ENCODE measurements at places on chromosomes 11 and 22.

GRCh38 chr11:101129203-101129943 is at the start of gene PGR:
Gene PGR, minus strand, starts transcription at chr11:101129813. Its CDS starts 743 bp downstream, at chr11:101129070.
- no peak for DNase-seq

GRCh38 chr11:68840661-68841653 is 759 bp downstream of the CPT1A start:
- no peak for DNase-seq

DNA sequence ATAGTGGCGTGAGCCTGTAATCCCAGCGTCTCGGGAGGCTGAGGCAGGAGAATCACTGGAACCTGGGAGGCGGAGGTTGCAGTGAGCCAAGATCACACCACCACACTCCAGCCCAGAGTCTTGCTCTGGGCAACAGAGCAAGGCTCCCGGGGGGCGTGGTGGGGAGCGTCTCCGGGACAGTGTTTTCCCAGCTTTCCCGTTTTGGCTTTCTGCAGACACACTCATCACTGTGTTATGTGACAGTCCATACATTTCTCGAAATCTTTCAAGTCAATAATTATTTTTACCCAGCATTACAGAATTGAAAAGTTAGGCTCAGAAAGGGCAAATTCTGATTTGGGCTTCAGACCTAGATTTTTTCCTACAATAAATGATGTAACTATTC is 31.7 kb downstream of the NEAT1 start:
- DNase-seq = no peak

- DNase-seq = no peak
Observed at GRCh38 chr11:34911676-34912075, 4.5 kb downstream of the APIP start.

DNA sequence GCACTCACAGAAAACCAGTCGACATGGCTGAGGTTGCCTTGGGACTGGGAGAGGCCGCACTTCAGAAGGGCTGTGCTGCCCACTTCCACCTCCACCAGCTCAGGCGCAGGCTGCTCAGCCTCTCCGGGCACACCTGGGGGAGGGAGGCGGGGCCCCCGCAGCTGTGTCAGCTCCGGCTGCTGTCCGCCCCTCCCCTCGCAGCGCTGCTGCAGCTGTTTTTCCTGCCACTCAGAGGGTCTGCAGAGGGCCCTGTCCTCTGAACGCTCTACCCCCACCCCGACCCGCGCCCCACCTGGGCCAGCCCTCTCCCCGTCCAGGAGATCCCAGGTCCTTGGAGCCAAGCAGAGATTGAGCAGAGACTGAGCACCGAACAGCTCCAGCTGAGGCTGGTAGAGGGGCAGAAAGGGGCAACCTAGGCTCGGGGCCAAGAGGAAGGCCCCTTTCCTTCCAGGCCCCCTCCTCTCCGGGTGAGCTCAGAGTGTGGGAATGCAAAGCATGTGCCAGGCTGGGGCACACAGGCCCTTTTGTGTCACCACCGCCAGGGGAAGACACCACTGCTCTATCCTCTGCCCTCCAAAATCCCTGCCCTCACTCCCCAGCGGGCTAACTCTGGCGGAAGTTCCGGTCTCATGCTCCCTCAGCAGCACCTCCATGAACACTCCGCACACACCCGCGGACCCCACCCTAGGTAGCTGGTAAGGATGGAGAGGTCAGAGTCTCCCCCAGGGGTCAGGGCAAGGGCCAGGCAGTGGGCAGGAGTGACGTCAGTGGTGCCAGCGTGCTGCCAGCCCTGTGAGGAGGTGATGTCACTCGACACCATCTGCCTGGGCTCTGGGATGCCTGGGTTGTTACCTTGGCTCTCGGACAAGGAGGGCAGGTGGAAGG is 1.6 kb downstream of the MCAM start:
- DNase-seq = no peak

GRCh38 chr11:64778223-64778472 is 194 bp downstream of the SF1 start:
- no peak for DNase-seq

GRCh38 chr11:2534134-2534956 is 89.5 kb downstream of the KCNQ1 start:
- DNase-seq = no peak

DNA sequence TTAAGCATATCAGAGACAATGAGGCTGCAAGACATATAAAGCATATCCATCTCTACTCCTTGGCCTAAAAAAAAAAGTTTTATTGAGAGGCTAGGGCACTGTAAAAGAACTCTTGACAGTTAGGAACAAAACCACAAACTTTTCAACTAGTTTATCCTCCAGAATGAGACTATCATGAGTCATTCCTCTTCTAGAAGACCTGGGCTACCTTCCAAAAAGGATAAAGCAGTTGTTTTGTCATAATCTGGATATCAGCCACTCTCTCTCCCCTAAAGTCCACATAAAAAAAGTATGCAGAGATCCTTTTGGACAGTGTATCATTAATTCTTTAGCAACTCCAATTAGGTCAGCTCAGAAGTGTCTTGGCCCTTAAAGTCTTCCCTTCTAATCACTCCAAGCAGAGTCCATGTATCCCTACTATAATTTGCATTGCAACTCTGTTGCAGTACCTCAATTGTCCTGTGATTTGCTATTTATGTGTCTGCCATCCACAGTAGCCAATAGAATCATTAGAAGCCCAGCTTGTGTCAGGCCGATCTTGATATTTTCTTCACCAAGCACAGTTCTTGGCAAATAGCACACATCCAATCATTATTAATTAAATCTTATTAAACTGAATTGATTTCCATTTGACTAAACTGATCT is 10.4 kb downstream of the OR51T1 start:
- DNase-seq = no peak

DNA sequence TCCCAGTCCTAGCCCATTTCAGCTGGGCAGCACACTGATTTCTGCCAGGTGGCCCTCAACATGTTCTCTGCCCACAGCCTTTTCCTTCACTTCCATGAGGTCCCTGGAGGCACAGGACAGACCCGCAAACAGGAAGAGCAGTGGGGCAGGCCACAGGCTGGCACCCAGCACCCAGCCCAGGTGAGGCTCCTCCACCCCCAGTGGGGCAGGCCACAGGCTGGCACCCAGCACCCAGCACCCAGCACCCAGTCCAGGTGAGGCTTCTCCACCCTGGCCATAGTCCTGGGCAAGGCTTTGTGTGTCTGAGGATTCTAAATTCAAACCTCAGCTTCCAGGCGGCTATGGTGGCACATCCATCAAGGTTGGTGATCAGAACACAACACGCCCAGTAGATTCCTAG is 1413.0 kb downstream of the BRD1 start:
- no peak for DNase-seq

GRCh38 chr11:20909995-20910726 is 240.8 kb downstream of the NELL1 start:
- no peak for DNase-seq

- no peak for DNase-seq
Observed at GRCh38 chr22:39182478-39183030, 30.1 kb upstream of the CBX7 start.

DNA sequence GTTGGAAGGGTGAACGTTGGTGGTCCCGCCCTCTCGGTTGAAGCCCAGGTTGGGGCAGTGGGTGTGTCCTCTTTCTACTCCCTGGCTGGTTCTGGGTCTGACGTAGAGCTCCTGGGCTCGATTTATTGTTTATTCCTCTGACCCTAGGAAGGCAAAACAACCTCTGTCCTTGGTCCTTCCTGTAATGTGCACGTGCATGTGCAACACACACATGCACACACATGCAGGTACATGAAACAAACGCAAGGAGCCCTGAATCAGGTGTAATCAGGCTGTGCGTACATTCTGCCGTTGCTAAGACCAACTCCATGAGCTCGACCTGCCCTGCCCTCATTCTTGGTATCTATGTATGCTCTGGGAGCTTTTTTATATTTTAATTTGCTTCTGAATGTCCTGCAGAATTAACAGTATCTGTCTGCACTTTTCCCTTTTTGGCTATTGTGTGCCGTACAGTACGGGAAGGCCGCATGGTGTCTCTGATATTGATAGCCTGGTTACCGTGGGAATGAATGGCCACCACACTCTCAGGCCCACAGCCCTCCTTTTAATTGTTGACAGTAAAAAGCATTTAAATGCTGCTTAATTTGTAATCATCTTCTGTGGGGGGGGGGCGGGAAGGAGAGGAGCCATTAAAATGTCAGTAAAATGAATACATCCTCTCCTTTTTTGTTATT is 66.0 kb upstream of the NNMT start:
- no peak for DNase-seq

DNA sequence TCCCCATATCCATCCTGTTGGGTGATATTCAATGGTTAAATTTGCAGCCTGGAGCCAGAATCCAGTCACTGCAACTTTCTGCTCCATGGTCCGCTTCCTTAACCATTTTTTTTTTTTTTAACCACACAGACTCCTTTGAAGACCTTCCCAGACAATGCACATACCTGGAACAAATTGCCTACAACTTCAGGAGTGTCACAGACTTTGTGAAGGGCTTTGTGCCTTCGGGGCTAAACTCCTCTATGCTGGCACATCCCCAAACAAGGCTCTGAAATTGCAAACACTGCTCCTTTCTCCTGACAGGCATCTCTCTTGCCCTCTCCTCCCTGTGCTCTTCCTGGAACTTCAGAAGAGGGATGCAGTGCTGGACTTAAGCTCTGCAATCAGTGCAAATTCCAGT is 40.6 kb downstream of the TENM4 start:
- DNase-seq = no peak

DNA sequence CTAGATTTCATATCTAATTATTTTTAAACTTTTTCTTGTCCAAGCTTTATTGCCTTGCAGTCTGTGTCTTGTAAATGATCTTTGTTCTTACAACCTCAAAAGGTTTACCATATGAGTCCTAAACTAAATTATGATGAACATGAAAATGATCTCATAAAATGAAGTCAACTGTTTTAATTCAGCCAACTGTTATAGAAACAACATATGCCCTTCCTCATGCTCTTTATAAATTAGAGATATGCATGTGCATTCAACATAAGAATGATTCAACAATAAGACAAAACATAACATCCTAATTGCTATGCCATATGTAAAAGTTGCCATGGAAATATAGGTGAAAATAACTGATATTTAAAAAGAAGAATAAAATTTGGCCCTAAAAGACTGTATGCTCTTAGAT is 774.4 kb downstream of the LUZP2 start:
- DNase-seq = no peak

GRCh38 chr11:78311702-78312371 is 105.8 kb downstream of the GAB2 start:
- DNase-seq = no peak

- DNase-seq = no peak
Observed at GRCh38 chr11:117421041-117421440, 93.4 kb downstream of the CEP164 start.

GRCh38 chr22:22369964-22370270 is 125.3 kb downstream of the VPREB1 start:
- DNase-seq = no peak

GRCh38 chr11:74926304-74927030 is 22.4 kb downstream of the XRRA1 start:
- DNase-seq = no peak

DNA sequence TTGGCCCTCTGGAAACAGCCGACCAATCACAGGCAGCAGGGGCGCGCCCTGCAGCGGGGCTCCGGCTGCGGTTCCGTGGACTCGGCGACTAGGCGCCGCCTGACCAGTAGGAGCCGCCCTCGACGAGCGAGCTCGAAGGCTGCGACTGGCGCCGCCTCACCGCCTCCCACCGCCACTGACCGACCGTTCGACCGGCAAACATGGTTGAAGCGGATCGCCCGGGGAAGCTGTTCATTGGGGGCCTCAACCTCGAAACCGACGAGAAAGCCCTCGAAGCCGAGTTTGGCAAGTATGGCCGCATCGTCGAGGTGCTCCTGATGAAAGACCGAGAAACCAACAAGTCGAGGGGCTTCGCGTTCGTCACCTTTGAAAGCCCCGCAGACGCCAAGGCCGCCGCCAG is at the start of gene RBMXL2:
Gene RBMXL2, plus strand, starts transcription at position 78 of the 400 bp plus-strand sequence. Its CDS starts 123 bp downstream, at position 201.
- DNase-seq = no peak

DNA sequence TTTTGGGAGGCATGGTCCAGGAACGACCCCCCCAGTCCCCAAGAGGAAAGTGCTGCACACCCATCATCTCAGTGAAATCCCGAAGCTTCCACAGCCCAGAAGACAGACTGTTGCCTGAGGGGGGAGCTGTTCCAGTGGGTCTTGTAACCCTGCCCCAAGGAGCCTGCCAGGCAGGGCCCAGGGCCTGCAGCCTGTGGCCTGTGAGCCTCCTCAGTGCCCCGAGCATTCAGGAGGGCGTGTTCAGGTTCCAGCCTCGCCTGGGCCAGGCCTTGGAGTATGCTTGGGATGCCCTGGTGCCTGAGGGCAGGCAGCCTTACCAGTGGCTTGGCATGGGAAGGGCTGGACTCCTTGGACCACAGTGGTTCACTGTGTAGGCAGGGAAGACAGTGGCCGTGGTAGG is 18.0 kb upstream of the CABP2 start:
- DNase-seq = no peak

DNA sequence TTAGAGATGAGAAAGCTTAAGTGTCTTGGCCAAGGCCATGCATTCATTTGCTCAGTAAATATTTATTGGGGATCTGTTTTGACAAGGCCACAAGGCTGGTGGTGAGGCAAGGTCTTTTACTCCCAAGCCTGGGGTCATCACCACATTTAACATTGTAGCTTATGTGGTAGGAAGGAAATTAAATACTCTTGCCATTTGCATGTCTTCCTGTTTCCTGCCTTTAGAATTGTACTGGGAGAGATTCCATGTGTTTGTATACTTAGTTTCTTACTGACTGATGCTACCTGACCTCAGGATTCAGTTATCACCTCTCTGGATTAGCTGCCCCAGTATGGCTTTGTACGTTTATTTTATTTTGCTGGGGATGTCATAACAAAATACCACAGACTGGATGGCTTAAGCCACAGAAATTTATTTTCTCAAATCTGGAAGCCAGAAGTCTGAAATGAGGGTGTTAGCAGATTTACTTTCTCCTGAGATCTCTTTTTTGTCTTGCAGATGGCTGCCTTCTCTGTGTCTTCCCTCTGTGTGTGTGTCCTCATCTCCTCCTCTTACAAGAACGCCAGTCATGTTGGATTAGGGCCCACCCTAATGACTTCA is 44.8 kb downstream of the SPECC1L start:
- DNase-seq = no peak

DNA sequence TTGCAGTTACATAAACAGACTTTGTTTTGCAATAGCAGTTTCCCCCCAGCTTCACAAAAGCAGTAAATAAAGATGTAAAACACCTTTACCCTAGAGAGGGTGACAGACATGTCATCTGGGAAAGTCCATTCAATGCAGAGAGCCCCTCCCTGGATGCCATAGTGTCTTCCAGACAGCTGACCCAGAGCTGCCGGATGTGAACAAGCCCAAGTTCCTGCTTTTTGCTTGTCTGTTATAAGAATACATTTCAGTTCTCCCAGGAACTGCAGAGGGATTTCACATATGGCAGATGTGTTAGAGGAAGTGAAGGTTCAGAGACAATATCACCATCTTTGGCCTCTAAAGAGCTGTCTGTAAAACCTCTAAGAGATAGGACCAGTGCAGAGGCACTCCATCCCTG is 48.9 kb downstream of the RELT start:
- DNase-seq = no peak

Measured in stimulated activated CD8-positive, alpha-beta memory T cell treated with anti-CD3 and anti-CD28 coated beads, Interleukin-4, amount 100 ng/mL, for 1 hour (primary cell).